Spinal cord (tissue), 10 donors: ENCODE measurements at places on chromosomes 1 and 21.

- no peak for DNase-seq
These were observed 27.9 kb downstream of the FAM163A start for GRCh38 chr1:179770887-179771502.

GRCh38 chr1:204830747-204831146 lies 39.9 kb upstream of the NFASC start:
- DNase-seq: no peak

GRCh38 chr1:226643611-226644540 lies 95.2 kb downstream of the ITPKB start:
- DNase-seq: no peak

DNA sequence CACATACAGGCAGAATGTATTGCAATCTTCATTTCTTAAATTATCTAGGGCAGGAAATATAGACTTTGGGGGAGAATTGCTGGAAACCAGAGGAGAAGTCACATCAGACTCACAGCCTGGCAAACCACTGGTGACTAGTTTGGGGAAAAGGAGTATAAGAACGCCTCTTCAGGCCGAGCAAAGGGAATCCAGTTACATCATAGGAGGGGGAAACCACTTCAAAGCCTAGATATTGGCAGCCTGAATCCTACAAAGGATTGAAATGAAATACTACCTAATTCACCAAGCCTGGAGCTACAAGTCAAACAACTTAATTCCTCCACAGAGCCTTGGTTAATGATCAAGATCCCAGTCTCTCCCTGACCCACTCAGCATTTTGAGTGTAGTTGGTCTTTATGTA lies 121.7 kb downstream of the SLC30A10 start:
- DNase-seq: no peak

- DNase-seq: no peak
These were observed 5.5 kb downstream of the PTP4A2 start for GRCh38 chr1:31932491-31933316.

DNA sequence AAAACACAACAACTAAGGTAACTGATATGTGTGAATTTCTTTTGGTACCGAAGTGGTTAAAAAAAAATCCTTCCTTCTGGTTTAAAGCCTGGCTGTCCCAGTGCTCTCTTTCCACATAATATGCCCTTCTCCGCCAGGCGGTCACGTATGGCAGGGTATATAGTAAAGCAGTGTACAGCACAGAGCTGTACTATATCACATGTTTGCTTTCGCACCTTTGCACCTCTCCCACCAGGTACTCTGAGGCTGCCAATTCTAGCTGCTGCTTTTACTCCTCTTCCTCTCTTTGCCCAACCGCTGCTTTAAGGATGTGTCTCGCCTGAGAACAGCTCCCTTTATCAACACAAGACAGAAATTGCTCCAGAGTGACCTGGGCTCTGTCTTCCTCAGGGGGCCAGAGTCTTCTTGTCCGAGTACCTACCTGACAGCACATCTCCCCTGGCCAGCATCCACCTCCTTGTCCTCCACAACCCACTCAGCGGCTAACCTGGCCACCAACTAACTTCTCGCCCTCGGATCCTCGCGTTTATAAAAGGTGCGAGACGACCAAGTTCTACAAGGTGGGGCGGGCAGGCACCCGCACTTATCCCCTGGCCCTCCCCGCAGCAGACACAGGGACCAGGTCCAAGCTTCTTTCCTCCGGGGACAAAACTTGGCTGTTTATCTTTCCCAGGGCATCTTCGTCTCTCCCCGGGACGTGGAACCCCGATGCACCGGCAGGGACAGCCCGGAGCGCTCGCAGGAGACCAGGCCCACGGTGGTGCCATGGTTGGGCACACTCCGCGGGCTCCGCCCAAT lies 1.6 kb downstream of the COLGALT2 start:
- peak; percentile 32 for DNase-seq

DNA sequence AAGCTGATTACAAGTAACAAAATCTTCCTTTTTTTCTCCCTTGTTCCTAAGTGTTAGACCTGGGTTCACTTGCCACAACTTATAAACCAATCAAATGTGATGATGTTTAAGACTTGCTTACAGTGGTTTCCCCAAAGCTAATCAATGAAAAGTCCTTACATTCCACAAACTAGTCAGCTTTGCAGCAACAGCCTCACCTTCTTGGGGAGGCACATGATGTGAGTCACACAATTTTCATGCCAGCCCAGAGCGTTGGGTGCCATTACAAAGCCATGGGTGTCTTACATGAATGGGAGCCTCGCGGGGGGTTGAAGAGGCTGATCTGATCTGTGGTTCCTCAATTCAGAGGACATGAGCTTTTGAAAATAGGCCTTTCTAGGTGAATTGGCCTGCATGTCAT lies 91.6 kb upstream of the UBE2U start:
- no peak for DNase-seq

GRCh38 chr21:33027401-33028286 lies 1.9 kb downstream of the OLIG2 start:
- peak; percentile 20 for DNase-seq
